ENCODE measurements at places on chromosomes 7 and 10.

DNA sequence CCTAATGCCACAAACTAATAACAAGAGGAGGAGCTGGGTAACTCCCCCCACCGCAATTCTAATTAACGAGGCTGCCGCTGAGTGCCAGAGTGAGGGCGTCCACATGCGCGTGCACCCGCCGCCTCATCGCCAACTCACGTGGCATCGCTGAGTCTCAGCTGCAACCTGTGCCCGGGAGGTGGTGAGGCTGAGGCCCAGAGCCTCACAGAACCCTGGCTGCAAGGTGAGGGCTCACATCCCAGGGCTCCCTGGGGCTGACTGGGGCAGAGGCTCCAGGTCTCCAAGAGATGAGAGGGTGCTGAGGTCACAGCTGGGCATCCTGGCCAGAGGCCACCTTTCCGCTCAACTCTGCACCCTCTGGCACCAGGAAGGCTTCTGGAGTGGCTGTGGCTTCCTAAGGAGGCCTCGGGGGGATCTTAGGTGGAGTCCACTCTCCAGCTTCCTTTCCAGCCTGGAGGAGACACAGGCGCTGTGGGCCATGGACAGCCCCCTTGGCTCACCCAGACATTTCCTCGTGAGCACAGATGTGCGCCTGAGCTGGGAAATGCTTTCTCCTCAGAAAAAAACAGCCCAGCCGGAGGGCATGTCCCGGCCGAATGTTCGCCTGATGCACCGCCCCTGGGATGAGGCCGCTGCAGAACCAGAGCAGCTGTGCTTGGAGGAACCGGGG, 242.6 kb downstream of the MAD1L1 start:
- no peak for DNase-seq

DNA sequence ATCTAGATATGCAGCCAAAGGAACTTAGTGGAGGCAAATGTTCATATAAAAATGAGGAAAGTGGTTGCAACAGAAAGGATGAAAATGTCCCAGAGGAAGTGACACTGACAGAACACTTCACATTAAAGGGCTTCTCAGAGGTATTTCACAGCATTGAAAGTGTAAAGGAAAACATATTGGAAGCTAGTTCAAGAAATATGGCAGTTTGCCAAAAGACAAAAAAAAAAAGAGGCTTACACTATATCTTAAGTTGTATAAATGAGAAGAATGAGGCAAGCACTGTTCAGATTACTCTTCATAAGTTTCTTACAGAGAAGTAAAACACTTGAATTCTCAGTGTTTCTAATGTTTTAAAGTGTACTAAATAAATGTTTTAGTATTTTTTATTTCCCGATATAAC, 20.1 kb downstream of the RUNDC3B start:
- DNase-seq, result no peak

DNA sequence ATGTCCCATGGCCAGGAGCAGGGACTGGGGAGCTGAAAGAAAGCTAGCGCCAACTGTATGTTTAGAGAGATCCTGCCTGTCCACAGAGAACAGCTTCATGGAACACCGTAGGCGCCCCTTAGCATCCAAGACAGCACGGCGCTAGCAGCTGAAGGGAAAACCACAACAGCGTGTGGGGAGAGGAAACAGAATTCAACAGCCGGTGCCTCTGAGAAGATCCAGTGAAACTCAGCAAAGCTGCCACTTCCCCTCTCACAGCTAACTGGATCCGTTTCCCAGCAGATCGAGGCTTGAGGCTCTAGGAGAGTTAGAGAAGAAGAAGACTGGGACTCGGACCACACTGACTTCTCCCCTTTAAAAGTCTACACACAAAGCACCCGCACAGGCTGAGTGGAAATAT, 145.0 kb downstream of the MAD1L1 start:
- DNase-seq, result no peak

- DNase-seq, result peak; percentile 64
Observed at GRCh38 chr7:92645114-92646061, 55.2 kb upstream of the FAM133B start.

DNA sequence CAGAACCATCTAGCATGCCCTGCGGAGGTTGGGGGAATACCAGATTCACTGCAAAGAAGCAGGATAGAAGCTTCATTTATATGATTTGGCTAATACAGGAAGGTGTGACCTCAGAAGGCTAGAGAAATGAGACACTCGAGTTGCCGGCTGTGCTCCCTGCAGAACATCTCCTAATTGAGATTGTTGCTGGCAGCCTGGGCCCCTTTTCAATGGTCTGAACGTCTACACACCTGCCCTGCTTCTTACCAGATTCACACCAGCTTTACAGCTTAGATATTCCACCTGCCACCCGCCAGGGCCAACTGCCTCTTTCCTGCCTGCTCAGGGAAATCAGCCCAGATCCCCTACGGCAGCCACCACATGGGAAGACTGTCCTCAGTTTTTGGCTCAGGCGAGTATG, 475.3 kb upstream of the AUTS2 start:
- no peak for DNase-seq

DNA sequence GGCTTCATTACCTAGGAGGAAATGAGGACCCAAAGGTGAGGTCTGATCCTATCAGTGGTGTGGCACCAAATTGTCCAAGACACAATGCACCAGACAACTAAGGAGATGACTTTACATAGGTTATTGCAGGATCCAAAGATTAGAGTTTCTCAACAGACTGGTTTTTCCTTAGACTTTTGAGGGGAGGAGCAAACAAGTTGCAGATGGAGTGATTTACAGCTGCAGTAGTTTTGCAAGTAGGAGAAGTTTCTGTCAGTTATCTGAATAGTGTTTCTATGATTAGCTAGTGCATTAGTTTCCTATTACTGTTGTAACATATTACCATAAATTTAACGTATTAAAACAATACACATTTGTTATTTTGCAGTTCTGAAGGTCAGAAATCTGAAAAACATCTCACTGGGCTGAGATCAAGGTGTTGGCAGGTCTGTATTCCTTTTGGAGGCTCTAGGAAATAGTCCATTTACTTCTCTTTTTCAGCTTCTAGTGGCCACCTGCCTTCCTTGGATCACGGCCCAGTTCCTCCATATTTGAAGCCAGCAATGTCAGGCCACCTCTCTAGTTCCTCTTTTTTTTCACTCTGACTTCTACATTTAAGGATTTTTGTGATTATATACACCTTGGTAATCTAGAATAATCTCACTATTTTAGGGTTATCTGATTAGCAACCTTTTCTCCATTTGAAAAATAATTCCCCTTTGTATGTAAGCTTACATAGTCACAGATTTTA, 994.9 kb downstream of the REEP3 start:
- no peak for DNase-seq

DNA sequence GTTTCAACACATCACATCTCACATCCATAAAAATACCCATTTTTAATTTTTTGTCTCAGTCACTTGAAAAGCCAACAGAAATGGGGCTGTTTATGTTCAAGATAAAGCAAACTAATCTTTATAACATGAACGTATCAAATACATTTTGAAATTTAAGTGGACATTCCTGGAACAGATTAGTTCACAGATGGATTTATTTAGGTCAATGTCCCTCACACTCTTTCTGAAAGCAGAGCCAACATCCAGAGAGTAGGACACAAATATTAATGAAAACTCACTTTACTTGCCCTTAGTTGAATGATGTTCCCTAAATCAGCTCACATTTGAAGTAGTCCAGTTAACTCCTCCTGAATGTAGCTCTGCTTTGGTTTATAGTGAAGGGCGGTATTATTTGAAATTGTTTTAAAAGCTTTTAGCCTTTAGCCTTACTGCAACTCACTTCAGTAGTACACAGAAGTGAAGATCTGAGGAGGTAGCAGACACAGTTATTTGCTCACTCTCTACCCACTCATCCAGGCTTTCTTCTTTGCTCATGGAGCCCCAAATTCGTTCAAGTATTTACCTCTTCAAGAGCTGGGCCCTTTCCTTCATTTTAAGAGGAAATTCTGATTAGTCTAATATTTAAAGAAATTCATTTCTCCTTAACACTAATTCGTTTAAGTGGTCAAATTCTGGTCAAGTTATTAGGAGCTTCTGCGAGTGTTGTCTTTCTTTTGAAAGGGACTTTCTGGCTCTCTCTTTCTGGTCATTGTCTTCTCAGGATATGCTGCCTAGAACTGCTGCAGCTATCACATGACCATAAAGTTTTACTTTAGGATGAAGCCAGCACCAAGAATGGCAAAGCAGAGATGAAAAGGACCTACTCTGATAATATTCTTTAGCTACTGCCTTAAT, 180.6 kb upstream of the AGR3 start:
- no peak for DNase-seq

- DNase-seq, result no peak
Observed at GRCh38 chr10:88895250-88895649, 15.2 kb downstream of the STAMBPL1 start.

DNA sequence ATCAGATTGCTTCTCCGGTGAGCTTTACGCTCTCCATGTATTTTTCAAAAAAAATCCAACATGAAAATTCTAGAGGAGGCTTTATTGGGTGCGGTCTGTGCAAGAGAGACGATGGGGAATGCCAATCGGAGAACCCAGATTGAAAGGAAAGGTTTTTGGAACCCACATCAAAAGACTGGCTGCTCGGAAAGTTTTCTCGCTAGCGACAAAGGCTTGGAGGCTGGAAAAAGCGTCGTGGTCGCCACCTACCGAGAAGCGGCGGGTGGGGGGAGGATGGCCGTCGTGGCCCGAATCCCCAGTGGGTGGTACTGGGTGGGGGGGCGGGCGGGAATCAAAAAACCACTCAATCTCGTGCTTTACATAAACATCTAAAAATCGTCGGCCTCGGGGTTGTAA, 1.1 kb upstream of the GTF2I start:
- DNase-seq, result peak; percentile 66

DNA sequence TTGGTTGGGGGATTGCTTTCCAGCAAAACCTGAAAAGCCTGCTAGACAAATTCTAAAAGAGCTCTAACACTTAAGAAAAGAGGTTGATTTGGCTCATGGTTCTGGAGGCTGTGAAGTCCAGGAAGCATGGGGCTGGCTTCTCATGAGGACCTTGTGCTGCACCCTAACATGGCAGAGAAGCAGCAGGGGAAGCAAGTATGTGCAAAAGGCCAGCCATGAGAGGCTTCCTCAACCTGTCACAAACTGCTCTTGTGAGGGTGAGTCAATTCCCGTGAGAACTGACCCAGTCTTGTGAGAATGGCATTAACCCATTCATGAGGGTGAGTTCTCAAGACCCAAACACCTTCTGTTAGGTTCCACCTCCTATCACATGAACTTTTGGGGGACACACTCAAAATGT, 54.3 kb upstream of the IGFBP3 start:
- no peak for DNase-seq

DNA sequence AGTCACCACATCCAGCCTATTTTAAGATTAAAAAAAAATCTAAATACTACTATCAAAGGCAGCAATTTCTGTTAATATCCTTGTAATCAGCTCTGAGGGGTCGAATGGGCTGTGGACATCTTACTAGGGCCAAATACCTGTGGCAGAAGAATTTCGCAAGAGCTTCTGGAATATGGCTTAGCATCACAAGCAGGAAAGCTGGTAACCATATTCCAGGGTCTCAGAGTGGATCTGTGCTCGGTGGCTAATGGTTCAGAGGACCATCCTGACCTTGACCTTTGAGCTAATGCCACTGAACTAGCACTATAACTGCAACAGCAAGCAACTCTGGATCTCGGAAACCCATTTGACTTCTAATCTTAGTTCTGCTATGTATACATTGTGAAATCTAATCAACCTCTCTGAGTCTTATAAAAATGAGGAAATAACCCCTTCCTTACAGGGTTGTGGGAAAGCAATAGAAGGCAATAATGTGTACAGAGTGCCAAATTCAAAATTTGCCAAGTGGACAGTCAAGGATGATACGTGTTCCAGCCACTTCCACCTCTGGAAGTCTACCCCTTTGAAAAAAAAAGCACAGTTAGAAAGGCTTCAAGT, 65.5 kb downstream of the CYP26A1 start:
- DNase-seq, result no peak

DNA sequence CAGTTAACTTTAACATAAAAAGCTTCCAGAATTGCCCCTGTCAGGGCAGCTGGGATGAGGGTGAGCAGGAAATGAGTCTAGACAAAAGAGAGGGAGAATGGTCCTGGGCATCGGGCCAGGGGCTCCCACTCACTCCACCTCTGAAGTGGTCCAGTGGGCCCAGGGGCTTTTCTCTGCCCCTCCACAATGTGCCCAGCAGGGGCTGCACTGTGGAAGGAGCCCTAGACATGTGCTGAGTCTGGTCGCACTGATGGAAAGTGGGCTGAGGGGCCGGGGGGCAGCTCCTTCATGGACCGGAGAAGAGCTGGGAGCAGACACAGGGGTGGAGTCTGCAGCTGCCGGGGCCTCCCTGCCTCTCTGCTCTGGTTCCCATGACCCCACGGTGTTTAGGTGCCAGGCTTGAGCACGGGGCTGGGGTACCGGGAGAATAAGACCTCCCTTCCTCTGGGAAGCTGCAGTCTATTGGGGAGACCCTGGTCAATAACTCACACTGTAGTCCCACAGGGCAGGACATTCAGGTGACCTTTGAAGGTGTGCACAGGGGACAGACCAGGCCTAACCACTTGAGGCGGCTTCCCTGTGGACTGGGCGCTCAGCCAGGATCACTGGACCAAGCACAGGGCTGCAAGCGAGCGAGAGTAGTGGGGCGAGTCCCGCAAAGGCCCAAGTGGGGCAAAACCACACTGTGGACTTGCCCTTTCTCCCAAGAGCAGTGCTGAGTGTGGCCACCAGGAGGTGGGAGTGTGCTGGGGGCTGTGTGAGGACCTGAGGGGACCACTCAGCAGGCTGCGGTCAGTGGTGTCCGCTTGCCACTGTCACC, 6.1 kb downstream of the ADCY1 start:
- no peak for DNase-seq

DNA sequence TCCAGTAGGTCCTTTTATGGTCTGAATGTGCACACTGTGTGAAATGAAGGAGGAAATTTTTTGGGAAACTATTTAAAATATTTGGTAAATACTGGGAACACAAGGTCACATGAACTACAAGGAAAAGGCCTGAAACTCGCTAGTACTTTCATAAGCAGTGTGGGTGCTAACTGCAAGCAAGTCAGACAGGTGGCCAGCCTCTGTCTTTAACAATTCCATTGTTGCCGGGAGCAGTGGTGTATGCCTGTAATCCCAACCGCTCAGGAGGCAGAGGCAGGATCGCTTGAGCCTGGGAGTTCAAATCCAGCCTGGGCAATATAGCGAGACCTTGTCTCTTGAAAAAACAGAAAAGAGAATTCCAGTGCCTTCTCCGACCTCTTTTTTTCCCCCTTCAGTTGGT, 37.5 kb downstream of the SMURF1 start:
- no peak for DNase-seq

GRCh38 chr10:1183701-1184100, 127.5 kb downstream of the WDR37 start:
- no peak for DNase-seq
